ENCODE measurements at places on chromosomes 1 and 21. TPM values are rescaled to one million over a fixed set of nuclear protein-coding genes. Genes with fewer than 3 reads are reported as not detected.

DNA sequence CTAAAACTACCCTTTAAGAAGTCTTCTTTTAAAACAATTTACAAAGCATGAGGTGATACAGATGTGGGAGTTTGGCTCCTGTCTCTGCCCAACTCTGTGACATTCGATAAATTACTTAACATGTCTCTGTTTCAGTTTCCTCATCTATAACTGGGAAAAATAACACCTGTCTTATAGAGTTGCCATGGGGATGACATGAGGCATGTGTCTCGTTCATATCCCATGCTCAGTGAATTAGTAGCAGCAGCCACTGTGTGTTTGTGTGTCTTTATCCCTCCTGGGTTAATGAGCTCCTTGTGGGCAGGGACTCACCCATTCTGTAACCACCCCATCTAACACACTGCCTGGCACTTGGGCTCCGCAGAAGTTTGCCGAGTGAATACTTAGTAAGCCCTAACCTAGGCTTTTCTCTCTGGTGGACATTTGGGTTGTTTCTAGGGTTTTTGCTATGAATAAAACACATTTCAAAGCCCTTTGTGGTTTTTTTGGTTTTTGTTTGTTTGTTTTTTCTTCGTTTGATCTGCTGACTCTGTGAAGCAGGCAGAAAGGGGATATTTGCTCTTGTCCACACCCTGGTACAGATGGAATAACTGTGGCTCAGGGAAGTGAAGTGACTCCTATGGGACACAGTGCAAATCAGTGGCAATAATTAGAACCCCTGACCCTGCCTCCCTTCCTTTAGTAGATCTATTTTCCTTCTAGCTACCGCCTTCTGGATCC lies 797 bp upstream of the KCNJ9 start:
- no peak for DNase-seq

DNA sequence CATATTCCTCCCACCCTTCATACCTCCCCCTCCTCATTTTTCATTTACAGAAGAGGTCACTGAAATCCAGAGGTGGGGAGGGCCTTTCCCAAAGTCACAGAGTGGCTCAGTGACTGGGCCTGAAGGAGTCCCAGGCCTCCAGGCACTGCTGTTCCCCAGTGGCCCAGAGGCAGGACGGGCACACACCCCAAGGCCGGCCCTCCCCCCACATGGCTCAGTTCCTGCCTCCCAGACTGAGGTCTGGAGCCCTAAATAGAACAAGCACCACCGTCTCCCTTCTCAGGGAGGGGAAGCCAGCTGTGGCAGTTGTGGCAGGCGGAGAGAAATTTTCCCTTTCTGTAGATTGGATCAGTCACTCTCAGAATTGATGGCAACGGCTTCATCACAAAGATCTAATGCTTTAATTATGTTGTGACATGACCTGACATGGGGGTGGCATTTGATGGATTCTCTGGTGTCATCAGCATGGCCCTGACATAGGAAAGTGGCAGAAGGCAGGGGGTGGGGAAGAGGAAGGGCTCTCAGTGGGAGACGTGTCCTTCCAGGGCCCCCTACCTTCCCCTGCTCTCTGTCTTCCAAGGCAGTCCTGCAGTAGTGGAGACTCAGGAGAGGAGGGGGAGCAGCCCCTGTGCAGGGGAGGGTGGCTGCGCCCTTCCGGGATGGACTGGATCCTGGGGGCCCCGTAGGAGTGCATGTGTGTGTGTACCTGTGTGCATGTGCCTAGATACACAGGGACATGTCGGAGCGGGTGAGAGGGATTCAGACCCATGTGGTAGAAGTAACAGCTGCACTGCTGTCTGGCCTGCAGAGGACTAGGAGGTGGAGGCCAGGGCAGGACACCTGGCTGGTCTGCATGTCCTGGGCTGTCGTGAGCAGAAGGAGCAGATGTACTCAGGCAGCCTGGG lies 41.2 kb upstream of the FOXO6 start:
- DNase-seq, result no peak

DNA sequence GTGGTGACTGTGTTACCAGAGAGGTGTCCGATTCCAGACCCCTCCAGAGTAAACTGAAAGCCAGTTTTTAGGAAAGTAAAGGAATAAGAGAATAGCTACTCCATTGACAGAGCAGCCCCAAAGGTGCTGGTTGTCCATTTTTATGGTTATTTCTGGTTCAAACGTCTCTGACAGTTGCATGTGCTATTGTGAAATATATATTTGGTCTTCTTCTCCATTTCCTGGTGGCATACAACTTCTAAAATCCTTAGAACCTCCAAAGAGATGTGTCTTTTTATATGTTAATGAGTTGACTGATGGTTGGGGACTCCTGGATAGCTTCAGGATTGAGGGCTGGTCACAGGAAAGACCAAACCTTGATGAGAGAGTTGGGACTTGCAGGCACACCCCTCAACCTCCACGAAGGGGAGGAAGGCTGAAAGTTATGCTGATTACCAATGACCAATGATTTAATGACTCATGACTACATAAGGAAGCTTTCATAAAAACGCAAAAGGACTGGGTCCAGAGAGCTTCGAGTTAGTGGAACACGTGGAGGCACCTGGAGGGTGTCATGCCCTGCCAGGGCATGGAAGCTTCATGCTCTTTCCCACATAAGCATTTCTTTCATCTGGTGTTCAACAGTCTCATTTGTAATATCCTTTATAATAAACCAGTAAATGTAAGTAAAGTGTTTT lies 100.7 kb downstream of the SLC16A1 start:
- no peak for DNase-seq

GRCh38 chr21:29182691-29183092 lies 52.2 kb downstream of the MAP3K7CL start:
- no peak for DNase-seq

DNA sequence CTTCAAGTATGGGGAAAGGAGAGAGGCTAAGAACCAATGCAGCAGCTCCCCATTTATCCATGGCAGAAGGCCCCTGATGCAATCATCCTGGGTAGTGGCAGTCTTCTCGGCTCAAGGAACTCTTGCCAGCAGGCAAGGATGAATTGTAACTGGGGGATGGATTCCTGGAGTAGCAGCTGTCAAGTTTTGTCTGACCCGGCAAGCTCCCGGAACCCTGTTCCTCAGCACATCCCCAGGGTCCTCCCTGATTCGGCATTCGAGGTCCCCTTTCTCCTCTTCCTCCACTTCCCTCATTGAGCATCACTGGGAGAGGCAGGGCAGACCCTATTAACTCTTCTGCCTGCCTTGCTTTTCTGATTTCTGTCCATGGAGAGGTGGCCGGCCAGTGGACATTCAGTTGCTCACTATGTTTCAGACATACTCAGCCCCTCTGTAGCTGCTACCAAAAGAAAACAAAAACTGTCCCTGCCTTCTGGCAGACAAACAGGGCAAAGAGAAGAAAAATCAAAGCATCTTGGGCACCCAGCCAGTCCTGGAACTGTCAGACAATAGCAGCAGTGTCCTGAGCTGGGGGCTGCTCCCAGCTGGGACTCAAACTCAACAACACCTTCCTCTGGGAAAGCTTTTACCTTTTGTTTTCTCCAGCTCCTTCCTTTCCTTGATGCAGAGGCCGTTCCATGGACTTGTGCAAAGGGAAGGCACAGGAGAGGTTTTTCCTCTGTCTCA lies 5.6 kb upstream of the PTCH2 start:
- peak; percentile 44 for DNase-seq

PRRX1 gene
- total RNA-seq, result 0.17 TPM

PGBD5 gene
- total RNA-seq, result 0.19 TPM

MAGI3 gene
- 15.6 TPM for total RNA-seq

PRR9 gene
- not detected for total RNA-seq
